Upper lobe of right lung (tissue), 1 donor: ENCODE measurements at places on chromosomes 7 and 10.

GRCh38 chr7:2202361-2202761 is 30.4 kb downstream of the MAD1L1 start:
- no peak overlapping the region for H3K27ac ChIP-seq
- peaks cover 20% of the 10 kb centered on the region for H3K36me3 ChIP-seq
- no peaks in the 10 kb centered on the region for H3K27me3 ChIP-seq
- peak; percentile 48 for DNase-seq
- H3K4me3 ChIP-seq, result no peak overlapping the region
- peaks cover 4% of the 10 kb centered on the region for H3K4me1 ChIP-seq

GRCh38 chr7:156524818-156525597 is 115.6 kb upstream of the RNF32 start:
- no peak for DNase-seq
- no peak overlapping the region for H3K27ac ChIP-seq
- no peaks in the 10 kb centered on the region for H3K36me3 ChIP-seq
- H3K4me1 ChIP-seq, result no peaks in the 10 kb centered on the region

DNA sequence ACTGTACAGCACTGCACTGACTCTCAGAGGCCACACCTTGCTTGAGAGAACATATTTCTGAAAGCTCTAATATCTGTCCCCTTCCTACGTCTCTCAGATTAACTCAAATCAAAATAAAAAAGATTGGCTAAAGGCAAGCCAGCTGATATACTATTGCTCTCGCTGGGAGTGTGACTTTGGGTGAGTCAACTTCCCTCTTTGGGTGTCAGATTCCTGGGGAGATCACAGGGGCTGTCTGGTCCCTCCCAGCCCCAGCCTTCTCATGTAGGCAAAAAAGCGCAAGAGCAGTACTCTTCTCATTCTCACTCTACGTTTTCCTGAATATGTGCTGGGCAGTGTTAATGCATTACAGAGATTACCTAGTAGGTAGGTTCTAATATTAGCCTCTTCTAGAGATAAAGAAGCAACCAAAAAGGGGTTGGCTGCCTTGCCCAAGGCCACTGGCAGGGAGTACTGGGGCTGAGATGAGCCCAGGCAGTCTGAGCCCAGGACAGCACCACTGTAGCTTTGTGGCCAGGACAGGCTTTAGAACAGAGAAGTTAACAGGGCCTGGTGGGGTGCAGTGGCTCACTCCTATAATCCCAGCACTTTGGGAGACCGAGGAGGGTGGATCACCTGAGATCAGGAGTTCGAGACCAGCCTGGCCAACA is 9.1 kb upstream of the DENND2A start:
- no peaks in the 10 kb centered on the region for H3K4me1 ChIP-seq
- no peak overlapping the region for H3K4me3 ChIP-seq
- DNase-seq, result peak; percentile 12
- H3K27me3 ChIP-seq, result no peaks in the 10 kb centered on the region
- no peaks in the 10 kb centered on the region for H3K36me3 ChIP-seq

GRCh38 chr10:33315891-33316290 is 18.6 kb downstream of the NRP1 start:
- no peak for DNase-seq
- no peaks in the 10 kb centered on the region for H3K27me3 ChIP-seq
- no peaks in the 10 kb centered on the region for H3K36me3 ChIP-seq
- H3K27ac ChIP-seq, result no peak overlapping the region

GRCh38 chr7:108809356-108809755 is 239.7 kb downstream of the DNAJB9 start:
- no peaks in the 10 kb centered on the region for H3K36me3 ChIP-seq
- no peak overlapping the region for H3K27ac ChIP-seq
- no peaks in the 10 kb centered on the region for H3K27me3 ChIP-seq

- no peak for DNase-seq
- H3K27me3 ChIP-seq, result no peaks in the 10 kb centered on the region
- no peak overlapping the region for H3K27ac ChIP-seq
- no peak overlapping the region for H3K4me3 ChIP-seq
Observed at GRCh38 chr10:32149252-32149955, 93.2 kb upstream of the KIF5B start.

GRCh38 chr10:127259347-127259746 is 63.0 kb upstream of the INSYN2A start:
- no peaks in the 10 kb centered on the region for H3K27me3 ChIP-seq
- H3K4me3 ChIP-seq, result no peak overlapping the region
- no peak for DNase-seq
- no peak overlapping the region for H3K27ac ChIP-seq

GRCh38 chr7:43363035-43363791 is 219.7 kb upstream of the STK17A start:
- H3K4me3 ChIP-seq, result no peak overlapping the region
- H3K27ac ChIP-seq, result no peak overlapping the region
- DNase-seq, result no peak
- no peaks in the 10 kb centered on the region for H3K27me3 ChIP-seq
- H3K4me1 ChIP-seq, result no peaks in the 10 kb centered on the region

DNA sequence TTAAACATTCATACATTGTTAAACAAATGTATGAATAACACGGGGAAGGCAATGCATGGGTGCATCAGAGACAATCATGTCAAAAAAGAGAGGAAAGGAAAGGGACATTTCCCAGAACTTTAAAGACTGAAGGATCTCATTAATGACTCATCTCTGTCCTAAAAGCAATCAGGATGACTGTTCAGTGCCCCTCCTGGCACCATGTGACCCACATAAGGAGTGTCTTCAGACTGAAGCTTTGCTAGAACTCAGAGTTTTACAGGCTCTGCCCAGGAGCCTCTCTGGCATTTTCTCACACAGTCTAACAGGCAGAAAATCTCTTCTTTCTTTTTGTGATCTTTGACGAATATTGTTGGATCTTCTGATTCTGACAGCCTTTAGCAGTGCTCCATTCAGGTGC is 315.3 kb downstream of the OTUD1 start:
- H3K27ac ChIP-seq, result no peak overlapping the region
- H3K4me1 ChIP-seq, result no peaks in the 10 kb centered on the region
- no peak for DNase-seq

GRCh38 chr7:83520726-83521125 is 128.2 kb downstream of the SEMA3E start:
- DNase-seq, result no peak
- H3K4me1 ChIP-seq, result no peaks in the 10 kb centered on the region
- no peak overlapping the region for H3K27ac ChIP-seq
- H3K27me3 ChIP-seq, result no peaks in the 10 kb centered on the region
- no peaks in the 10 kb centered on the region for H3K36me3 ChIP-seq

- H3K36me3 ChIP-seq, result no peaks in the 10 kb centered on the region
- no peaks in the 10 kb centered on the region for H3K4me1 ChIP-seq
- H3K4me3 ChIP-seq, result no peak overlapping the region
- DNase-seq, result no peak
- H3K27ac ChIP-seq, result no peak overlapping the region
Observed at GRCh38 chr10:128095027-128095752, 31.0 kb downstream of the MKI67 start.

DNA sequence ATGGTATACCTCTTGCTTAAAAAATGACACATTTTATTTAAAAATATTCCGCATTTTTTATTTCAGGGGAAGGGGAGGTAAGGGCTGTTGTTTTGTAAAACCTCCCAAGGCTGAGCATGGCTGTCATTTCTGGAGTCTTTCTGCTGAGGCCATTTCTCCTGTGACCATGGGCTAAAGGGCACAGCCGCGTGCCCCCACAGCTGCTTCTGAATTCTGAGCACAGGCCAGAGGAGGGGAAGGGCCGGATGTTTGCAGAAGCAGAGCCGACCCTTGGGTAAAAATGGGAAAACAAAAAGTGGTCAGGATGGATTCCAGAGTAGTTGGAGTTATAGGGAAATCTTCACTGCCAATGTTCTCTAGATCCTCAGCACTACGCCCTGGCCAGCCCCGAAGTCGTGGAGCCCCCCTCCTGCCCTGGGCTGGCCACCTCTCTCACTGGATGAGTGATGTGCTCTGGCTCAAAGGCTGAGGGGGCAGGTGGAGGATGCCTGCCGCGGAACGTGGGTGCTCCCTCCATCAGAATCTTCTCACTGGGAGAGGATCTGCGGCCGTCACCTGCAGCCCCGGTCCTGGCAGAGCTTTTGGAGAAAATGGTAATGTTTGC is 131.3 kb upstream of the ZEB1 start:
- no peaks in the 10 kb centered on the region for H3K4me1 ChIP-seq
- H3K4me3 ChIP-seq, result no peak overlapping the region
- H3K27ac ChIP-seq, result no peak overlapping the region
- H3K36me3 ChIP-seq, result no peaks in the 10 kb centered on the region
- H3K27me3 ChIP-seq, result no peaks in the 10 kb centered on the region
- DNase-seq, result no peak

DNA sequence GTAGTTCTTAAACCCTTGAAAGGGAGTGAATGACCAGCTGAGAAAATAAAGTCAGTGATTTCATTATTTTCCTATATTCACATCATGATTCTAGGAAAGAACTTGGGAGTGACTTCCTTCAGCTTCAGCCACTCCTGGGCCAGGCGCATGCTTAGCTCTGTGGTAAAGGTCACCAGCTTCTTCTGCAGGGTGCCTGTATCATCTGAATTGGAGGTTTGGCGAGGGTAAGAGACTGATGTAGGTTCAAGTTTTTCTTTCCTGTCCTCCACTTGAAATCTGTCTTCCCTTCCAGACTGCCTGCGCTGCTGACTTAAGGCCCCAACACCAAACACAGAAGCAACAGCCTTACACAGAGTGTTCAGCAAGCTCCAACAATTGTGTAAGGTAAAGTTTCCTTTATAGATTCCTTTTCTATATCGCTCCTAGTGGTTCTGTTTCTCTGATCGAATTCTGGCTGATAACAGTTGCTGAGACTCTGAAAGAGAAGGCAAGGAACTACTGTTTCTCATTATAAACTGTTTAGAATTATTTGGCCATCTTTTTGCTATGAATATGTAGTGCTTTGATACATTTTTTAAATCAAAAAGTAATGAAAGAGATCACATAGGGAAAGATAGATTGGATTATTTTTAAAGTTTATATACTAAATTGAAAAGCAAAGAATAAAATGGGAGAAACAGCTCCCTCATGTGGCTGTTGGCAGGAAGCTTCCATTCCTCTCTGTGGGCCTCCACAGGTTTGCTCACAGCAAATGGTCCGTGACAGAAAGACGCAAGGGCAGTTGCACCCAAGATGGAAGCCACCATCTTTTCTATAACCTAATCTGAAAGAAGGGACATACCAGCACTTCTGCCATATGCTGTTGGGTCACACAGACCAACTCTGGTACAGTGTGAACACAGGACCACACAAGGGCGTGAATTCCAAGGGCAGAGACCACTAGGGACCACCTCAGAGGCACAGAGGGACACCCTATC is 14.0 kb downstream of the GATAD1 start:
- H3K27me3 ChIP-seq, result no peaks in the 10 kb centered on the region
- DNase-seq, result no peak
- H3K4me3 ChIP-seq, result no peak overlapping the region
- H3K4me1 ChIP-seq, result no peaks in the 10 kb centered on the region
- H3K36me3 ChIP-seq, result peaks cover 28% of the 10 kb centered on the region
- no peak overlapping the region for H3K27ac ChIP-seq

GRCh38 chr10:53025172-53025711 is 252.7 kb upstream of the MBL2 start:
- no peak for DNase-seq
- H3K4me3 ChIP-seq, result peak overlapping the region; percentile 23
- H3K4me1 ChIP-seq, result no peaks in the 10 kb centered on the region
- no peaks in the 10 kb centered on the region for H3K27me3 ChIP-seq
- no peaks in the 10 kb centered on the region for H3K36me3 ChIP-seq

GRCh38 chr7:149444287-149444686 is 16.6 kb downstream of the ZNF777 start:
- H3K27me3 ChIP-seq, result no peaks in the 10 kb centered on the region
- no peak for DNase-seq
- no peak overlapping the region for H3K27ac ChIP-seq
- H3K4me3 ChIP-seq, result no peak overlapping the region
- no peaks in the 10 kb centered on the region for H3K4me1 ChIP-seq

DNA sequence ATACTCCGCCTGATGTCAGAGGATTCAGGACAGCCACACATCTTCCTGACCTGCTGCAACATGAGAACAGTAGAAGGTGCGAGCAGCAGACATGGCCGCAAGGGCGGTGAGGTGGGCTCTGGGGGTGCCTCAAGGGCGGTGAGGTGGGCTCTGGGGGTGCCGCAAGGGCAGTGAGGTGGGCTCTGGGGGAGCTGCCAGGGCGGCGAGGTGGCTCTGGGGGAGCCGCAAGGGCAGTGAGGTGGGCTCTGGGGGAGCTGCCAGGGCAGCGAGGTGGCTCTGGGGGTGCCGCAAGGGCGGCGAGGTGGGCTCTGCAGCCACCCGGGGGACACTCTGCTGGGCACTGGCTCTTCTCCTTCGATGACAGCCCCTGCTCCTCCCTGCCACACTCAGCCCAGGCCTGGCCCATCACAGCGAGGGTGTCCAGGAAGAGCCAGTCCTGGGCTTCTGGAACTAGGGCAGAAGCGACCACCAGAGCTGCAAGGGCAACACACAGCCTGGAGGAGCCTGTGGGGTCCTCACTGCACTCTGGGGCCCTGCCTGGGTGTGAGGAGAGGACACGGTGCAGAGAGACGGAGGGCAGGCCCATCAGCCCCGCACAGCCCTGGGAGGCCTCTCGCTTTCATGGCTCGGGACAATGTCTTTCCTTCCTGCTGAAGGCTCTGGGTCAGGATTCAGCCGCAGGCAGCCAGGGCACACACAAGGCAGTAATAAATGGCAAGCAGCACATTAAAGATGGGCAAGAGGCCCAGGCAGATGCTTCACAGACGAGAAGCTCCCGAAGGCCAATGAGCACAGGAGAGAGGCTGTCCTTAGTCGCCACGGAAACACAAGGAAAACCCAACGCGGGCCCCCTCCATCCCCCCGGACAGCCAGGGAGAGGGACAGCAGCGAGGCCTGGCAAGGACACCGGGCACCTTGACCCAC is 42.5 kb downstream of the STK32C start:
- H3K27ac ChIP-seq, result no peak overlapping the region
- no peaks in the 10 kb centered on the region for H3K27me3 ChIP-seq
- H3K36me3 ChIP-seq, result no peaks in the 10 kb centered on the region

DNA sequence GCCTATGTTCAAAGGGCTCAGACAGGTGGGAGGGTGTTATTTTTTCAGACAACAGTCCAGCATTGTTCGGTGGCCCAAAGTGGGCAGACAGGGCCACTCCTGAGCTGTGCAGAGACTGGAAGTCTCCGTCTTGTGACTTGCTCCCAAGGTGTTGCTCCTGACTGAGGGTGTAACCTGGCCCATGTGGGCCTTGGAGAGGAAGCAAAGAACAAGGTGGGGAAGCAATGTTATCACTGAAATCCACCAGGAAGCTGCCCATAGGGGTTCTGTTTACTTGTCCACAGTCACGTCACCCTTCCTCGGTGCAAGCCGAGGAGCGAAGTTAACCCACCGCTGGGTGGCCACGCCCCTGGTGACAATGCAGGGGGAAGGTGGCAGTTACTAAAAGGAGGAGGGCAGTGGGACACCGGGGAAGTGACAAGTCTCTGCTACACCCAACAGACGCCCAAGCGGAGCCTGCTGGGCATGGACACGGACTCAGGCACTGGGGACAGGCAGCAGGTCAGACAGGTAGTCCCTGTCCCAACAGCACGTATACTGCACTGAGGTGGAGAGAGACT is 311.6 kb upstream of the MKI67 start:
- H3K4me1 ChIP-seq, result no peaks in the 10 kb centered on the region
- no peak for DNase-seq
- no peak overlapping the region for H3K27ac ChIP-seq
- H3K4me3 ChIP-seq, result no peak overlapping the region
- H3K36me3 ChIP-seq, result no peaks in the 10 kb centered on the region
- H3K27me3 ChIP-seq, result peaks cover 7% of the 10 kb centered on the region

- DNase-seq, result no peak
- no peak overlapping the region for H3K4me3 ChIP-seq
- H3K27me3 ChIP-seq, result no peaks in the 10 kb centered on the region
- no peak overlapping the region for H3K27ac ChIP-seq
- H3K36me3 ChIP-seq, result no peaks in the 10 kb centered on the region
Observed at GRCh38 chr7:17677408-17677807, 262.9 kb downstream of the SNX13 start.

- H3K36me3 ChIP-seq, result no peaks in the 10 kb centered on the region
- no peak for DNase-seq
- H3K27me3 ChIP-seq, result no peaks in the 10 kb centered on the region
Observed at GRCh38 chr7:29229066-29229465, 34.5 kb downstream of the CHN2 start.
